ENCODE measurements at places on chromosomes 13 and 19. TPM values are rescaled to one million over a fixed set of nuclear protein-coding genes. Genes with fewer than 3 reads are reported as not detected.

ZSCAN4 gene
- total RNA-seq: not detected

HMGB1 gene
- total RNA-seq: 759 TPM

FGF9 gene
- not detected for total RNA-seq

SIGLEC7 gene
- not detected for total RNA-seq

EXOC3L2 gene
- 0.72 TPM for total RNA-seq

HIPK4 gene
- not detected for total RNA-seq

CBY2 gene
- total RNA-seq: not detected

LIM2 gene
- not detected for total RNA-seq

LACC1 gene
- total RNA-seq: 2.5 TPM

LYL1 gene
- total RNA-seq: 5.5 TPM

ZNF844 gene
- total RNA-seq: 3.4 TPM

SIGLEC12 gene
- total RNA-seq: not detected

LRP3 gene
- 2.6 TPM for total RNA-seq
